Activated T-helper 1 cell treated with anti-CD3 and anti-CD28 coated beads, Interleukin-2, amount 50 U/mL, for 16 hours (primary cell): ENCODE measurements at places on chromosomes 1 and 21.

DNA sequence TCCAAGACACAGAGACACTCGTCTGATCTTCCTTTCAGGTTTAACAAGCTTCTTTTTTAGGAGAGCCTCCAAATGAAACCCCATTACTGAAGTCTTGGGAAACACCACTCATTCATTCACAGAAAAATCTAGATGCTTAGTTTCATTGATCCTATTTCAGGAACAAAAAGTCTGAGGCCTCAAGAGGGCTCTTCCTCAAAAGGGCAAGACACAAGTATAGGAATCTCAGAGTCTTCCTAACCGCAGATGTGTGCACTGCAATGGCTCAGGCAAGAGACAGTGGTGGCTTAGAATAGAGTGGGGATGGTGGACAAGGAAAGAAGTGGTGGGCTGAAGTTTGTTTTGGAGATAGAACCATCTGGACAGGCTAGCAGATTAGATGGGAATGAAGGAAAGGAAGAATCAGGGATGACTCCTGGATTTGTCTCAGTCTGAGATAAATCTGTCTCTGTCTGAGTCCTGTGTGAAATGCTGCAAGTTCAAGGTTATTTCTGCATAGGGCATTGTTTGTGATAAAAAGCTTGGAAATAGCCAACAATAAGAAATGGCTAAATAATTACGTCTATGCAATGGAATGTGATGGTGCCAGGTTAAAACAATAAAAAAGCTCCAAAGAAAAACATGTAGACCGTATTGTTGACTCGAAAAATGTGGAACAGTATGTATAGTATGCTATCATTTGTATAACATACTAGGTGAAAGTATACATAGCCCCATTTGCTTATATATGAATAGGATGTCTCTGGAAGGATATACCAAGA, 8.9 kb upstream of the CTSE start:
- DNase-seq, result no peak

DNA sequence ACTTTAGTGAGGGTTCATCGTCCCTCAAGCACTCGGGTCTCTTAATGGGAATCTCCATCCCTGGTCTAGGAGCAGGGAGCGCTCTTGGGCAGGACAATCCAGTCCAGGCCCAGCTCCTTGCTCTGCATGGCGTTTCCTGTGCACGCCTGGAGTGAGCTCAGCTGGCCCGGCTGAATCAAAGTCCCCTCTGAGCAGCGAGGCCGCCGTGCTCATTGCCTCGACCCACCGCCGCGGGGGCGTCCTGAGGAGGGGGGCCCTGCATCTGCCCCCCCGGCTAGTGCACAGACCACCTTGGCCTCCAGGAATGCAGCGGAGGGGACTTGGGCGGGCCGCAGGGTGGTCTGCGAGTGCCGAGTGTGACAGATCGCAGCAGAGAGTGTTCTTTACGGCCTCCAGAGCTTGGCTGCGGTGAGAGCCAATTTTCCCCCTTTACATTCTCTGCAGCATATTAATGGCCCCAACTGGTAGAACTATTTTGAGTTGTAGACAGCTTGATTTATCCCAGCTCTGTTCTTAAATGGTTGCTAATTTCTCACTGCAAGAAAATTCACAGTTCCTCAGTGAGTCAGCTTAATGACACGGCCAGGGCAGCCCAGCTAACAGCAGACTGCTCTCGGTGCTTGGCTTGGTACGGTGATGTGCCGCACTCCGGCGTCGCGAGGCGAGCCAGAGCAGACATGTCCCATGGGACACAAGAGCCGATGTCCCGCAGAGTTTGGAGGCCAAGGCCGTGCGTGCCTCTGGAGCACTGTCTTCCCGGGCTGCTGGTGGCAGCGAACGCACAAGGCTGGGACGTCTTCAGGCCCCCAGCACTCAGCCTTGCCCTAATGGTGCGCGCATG, 39.8 kb downstream of the SNAP47 start:
- no peak for DNase-seq

- no peak for DNase-seq
Measured at GRCh38 chr21:31556662-31557061, 102.8 kb upstream of the SOD1 start.

- no peak for DNase-seq
Measured at GRCh38 chr1:149849947-149850360, 49.4 kb upstream of the BOLA1 start.

- DNase-seq, result no peak
Measured at GRCh38 chr21:44439211-44439600, 16.1 kb upstream of the LRRC3 start.

- no peak for DNase-seq
Measured at GRCh38 chr1:184970691-184971161, 3.6 kb downstream of the NIBAN1 start.

DNA sequence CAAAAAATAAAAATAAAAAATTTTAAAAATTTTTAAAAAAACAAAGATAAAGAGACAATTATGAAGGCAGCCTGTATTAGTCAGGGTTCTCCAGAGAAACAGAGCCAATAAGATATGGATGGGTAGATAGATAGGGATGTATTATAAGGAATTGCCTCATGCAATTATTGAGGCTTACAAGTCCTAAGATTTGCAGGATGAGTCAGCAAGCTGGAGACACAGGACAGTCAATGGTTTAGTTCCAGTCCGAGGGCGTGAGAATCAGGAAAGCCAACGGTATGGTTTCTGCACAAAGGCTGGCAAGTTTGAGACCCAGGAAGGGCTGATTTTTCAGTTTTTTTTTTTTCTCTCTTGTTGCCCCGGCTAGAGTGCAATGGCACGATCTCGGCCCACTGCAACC, 24.1 kb upstream of the EIF4G3 start:
- no peak for DNase-seq

- no peak for DNase-seq
Measured at GRCh38 chr1:81327743-81328142, 473.0 kb upstream of the ADGRL2 start.

- no peak for DNase-seq
Measured at GRCh38 chr1:170790175-170790574, 126.2 kb downstream of the PRRX1 start.

GRCh38 chr1:219771080-219771479, 157.3 kb downstream of the SLC30A10 start:
- no peak for DNase-seq

- no peak for DNase-seq
Measured at GRCh38 chr1:189669846-189670245, 807.8 kb downstream of the BRINP3 start.

DNA sequence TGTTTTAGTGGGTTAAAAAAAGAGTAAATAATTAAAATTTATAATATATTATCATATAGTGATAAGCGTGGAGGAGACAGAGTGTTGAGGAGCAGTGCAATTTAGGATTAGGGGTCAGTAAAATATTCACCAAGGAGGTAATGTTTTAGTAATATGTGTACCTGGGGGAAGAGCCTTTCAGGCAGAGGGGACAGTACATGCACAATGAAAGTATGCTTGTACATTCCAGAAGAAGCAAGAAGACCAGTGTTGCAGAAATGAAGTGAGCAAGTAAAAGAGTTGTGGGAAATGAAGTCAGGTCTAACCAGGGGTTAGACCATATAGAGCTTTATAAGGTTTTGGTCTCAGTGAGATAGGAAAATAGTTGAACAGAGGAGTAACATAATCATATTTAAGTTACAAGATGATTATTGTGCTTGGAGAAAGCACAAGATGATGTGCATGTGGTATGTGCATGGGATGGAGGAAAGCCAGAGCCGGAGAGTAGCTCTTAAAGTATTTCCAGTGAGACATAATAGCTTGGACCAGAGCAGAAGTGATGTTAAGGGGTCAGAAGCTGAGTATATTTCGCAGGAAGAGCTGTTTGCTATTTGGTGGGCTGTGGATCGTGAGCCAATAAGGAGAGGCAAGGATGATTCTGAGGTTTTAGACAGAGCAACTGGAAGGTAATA, 44.8 kb downstream of the SNX7 start:
- DNase-seq, result no peak

- no peak for DNase-seq
Measured at GRCh38 chr1:86778569-86779239, 74.3 kb downstream of the SH3GLB1 start.

- no peak for DNase-seq
Measured at GRCh38 chr1:183356534-183357182, 61.5 kb downstream of the NMNAT2 start.

DNA sequence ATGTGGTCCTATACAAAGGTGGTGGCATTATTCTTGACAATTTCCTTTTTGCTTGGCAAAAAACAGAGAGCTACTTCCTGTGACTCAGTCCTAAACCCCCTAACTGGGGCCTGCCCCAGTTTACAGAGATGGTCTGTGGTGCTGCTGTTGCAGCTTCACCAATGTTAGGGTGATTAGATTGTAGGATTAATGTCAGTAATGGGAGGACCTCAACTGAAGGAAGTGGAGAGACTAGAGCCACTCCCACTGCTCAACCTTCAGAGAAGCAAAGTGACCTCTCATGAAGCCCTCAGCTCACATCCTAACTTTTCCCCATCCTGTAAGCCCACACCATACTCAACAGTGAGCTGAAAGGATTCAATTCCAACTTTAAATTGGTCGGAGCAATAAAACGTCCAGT, 3.6 kb downstream of the S100A6 start:
- no peak for DNase-seq

DNA sequence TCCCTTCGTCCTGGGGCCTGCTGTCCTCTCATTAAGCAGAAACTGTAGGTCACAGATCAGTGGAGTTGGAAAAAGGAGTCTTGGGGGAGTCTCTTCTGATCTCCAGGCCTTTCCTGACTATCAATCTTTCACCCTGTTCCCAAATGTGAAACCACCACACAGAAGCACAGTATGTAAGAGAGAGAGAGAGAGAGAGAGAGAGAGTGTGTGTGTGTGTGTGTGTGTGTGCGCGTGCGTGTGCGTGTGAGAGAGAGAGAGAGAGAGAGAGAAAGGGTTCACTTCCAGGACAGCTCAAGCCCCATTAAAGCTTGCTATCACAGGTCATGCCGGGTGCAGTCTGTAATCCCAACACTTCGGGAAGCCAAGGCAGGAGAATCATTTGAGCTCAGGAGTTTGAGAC, 1.5 kb upstream of the TTC24 start:
- DNase-seq, result no peak

- DNase-seq, result no peak
Measured at GRCh38 chr1:56644064-56644918, 823 bp upstream of the PRKAA2 start.

GRCh38 chr1:70864302-70864701, 183.3 kb downstream of the PTGER3 start:
- no peak for DNase-seq

DNA sequence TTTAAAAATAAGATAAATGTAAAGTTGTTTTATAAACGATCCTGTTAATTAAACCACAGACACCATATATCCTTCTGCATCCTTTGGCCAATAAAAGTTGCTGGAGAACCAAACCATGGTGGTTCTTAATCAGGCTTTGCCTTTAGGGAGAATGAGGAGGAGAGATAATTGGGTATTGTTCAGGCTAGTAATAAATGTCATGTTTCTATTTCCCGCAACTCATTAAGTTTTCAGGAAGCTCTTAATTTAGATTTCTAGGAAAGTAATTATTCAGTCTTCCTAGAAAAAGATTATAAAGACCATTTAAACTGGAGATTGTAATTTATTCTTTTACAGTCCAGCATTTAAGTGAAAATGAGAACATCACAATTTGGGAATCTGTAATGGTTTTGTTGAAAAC, 34.5 kb downstream of the RAB4A start:
- no peak for DNase-seq

DNA sequence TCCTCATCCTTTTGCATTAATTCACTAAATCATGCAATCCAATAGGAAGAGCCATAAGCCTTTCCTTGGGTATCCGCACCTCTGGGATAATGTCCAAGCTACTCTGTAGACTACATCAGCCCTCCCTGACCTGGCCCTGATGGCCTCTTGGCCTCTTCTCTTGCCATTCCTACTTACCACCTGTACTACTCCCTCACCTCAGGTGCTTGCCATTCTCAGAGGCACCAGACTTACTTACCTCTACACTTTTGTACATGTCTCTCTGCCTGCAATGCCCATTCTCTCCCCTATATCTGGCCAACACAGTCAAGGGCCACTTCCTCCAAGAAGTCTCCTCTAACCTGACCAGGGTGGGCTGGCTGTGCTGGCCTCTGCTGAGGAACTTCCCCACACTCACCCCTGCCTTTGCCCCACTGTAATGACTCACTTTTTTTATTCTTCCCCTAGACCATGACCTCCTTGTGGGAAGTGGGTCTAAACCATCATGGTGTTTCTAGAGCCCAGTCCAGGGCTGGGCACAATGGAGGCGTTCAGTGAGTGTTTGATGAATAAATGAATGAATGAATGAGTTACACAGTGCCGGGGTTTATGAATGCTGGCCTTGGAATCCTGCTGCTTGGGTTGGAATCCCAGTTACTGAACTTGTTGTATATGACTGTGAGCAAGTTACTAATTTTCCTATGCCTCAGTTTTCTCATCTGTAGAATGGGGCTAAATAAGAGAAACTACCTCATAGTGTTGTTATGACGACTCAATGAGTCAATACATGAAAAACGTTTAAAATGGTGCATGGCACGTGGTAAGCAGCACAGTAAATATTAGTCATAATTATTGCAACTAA, 179.8 kb downstream of the FOXD2 start:
- no peak for DNase-seq
